ENCODE measurements at places on chromosomes 2 and 18. TPM values are rescaled to one million over a fixed set of nuclear protein-coding genes. Genes with fewer than 3 reads are reported as not detected.

DNA sequence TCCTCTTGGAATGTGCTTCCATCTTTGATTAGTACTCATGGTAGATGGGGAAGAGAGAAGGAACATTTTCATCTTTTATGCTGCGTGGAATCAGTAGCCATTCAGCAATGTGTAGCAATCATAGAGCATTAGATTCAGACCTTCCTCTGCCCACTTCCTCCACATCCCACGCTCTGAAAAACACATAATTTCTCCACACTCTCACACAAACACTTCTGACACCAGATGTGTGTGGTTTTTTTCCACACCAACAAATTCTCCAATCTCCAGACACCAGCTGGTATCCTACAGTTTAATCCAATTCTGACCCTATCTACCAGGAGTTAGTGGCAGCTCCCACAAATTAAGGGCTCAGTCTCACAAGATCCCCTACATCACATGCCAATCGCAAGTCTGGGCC lies 103.3 kb downstream of the AOX1 start:
- no peak for DNase-seq

Gene CRYBA2
- 1.6 TPM for total RNA-seq

Gene ARHGEF4
- 255 TPM for total RNA-seq

- no peak for DNase-seq
These were observed 65.8 kb downstream of the FAM210A start for GRCh38 chr18:13660510-13660909.

Gene SCN1A
- 187 TPM for total RNA-seq

DNA sequence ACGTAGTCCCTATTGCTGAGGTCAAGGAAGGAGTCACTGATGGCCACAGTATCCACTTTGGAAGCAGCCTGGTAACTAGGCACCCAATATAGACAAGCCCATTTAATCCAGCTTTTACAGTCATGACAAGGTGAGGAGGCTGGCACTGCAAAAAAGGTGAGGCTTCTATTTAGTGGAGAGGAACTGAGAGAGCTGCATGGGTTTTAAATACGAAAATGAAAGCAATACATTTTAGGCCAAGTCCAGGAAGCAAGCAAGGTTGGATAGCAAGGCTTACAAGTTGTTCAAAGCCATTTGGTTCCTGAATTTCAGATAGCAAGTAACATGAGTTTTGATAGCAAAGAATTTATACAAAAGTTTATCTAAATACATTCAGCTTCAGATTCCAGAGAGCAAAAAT lies 80.4 kb downstream of the SGPP2 start:
- no peak for DNase-seq

DNA sequence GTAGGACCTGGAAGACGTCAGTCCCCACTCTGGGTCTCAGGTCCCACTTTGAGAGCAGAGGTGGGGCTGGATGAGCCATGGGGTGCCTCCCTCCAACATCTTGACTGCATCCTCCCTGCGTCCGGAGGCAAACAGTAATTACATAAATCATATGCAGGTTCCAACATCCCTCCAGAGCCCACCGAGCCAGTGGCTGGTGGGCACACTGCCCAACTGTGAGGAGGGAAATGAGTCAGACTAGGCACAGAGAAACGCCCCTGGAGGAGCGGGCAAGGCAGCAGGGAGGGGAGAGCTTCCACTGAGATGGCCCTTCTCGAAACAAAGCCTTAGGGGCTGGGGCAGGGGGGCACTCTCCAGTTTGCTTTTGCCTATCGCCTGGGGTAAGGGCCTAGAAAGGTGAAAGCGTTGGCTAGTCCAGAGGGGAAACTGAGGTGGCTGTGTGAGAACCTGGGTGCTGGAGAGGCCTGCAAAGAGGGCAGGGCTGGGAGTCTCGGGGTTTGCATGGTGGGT lies 168.2 kb upstream of the MYCN start:
- no peak for DNase-seq

GRCh38 chr18:79164706-79165105 lies 95.5 kb downstream of the ATP9B start:
- no peak for DNase-seq

Gene DUSP2
- total RNA-seq = 12.0 TPM

DNA sequence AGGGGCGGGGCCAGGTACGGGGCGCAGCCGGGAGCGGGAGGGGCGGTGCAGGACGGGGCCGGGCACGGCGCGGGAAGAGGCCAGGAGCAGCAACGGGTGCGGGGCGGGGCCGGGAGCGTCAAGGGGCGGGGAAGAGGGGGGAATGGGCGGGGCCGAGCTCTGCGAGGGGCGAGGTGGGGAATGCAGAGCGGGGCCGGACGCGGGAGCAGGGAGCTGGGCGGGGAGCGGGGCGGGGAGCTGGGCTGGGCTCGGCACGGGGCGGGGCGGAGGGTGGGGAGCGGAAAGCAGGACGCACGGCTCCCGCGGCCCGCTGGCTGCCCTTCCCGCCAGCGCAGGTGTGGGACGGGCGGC lies at the start of gene IMPA2:
IMPA2 (plus strand) TSS at position 316 of the 351 bp plus-strand sequence. CDS start 163 bp downstream, outside the sequence.
- peak; percentile 69 for DNase-seq

GRCh38 chr2:230734247-230735175 lies 21.9 kb downstream of the CAB39 start:
- DNase-seq = no peak

Gene TXNL1
- total RNA-seq = 90.0 TPM

GRCh38 chr2:28521663-28522062 lies 25.8 kb downstream of the PLB1 start:
- DNase-seq = no peak

Gene DNAJC27
- 18.6 TPM for total RNA-seq

DNA sequence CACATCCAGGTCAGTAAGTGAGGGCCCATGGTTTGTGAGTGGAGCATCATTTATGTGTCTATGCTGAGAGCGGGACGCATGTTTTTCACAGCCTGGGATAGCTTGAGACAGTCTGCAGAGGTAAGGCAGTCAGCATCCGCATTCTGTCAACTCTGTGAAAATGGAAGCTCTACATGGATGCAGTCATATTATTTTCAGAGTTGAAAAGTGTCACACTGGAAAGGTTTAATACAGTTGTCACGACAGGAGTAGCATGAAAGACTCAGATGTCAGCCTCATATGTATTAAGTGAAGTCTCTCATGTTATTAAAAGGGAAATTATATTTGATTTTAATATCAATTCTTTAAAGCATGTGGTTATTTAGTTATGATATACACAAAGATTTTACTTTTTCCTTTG lies 436.9 kb upstream of the GYPC start:
- no peak for DNase-seq

- no peak for DNase-seq
These were observed 17.9 kb downstream of the MOGAT1 start for GRCh38 chr2:222689322-222689721.

Gene GKN1
- total RNA-seq = not detected

DNA sequence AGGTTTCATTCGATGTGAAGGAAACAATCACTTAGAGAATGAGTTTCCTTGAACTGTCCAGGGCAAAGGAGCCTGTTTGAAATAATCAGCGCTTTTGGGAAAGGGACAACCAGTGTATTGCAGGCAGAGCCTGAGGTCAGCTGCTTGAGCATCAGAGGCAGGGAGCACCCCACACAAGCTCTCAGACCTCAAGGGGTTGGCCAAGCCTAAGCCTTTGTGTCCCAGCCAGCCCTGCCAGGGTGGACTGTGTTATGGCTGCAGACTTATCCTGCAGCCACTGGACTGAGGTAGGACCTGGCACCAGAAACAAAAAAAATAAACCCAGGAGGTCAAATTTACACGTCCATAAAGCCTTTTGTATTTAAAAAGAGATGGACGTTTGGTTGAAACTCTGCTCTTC lies 228.3 kb downstream of the SEPTIN10 start:
- DNase-seq = no peak

Gene B4GALT6
- 60.9 TPM for total RNA-seq

DNA sequence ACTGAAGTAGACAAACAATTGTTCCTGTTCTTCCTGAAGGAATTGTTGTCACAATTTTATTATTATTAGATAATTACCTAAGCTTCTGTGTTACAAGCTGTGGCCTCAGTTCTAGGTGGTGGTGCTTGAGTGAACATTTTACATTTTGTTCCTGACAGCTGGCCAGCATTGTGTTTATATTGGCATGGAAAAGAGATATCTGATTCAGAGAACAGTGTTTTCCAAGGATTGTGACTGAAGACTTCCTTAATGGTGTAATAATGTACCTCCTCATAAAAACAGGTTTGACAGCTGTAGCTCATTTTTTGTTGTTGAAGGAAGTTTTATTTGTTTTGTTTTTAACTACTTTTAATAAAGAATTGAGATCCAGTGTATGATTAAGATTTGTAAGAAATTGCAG lies 95.2 kb downstream of the EPB41L5 start:
- no peak for DNase-seq

GRCh38 chr2:183497861-183498260 lies 373.6 kb downstream of the NUP35 start:
- DNase-seq = no peak

All from dorsolateral prefrontal cortex (tissue), 122 donors.